ENCODE measurements at places on chromosomes 4 and X. TPM values are rescaled to one million over a fixed set of nuclear protein-coding genes. Genes with fewer than 3 reads are reported as not detected.

Gene PLAC1
- 2.5 TPM for total RNA-seq

DNA sequence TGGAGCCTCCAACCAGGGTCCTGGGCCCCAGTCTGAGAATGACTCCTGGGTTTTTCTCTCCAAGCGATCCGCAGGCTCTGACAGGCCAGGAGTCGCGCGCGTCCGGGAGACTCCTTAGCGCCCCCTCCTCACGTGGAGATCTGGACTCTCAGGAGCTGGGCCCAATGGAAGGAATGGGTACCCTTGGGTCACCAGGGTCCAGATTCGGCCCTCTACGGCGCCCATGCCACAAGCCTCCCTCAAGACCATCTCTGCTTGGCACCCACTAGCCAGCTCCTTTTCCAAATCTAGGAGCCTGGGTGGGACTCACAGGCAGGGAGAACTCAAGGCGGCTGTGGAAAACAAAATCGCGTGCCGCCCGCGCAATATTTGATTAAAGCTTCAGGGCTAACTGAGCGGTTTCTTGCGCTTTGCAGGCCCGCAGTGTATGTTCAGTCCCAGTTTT is 7.1 kb downstream of the HAND2 start:
- no peak for DNase-seq

DNA sequence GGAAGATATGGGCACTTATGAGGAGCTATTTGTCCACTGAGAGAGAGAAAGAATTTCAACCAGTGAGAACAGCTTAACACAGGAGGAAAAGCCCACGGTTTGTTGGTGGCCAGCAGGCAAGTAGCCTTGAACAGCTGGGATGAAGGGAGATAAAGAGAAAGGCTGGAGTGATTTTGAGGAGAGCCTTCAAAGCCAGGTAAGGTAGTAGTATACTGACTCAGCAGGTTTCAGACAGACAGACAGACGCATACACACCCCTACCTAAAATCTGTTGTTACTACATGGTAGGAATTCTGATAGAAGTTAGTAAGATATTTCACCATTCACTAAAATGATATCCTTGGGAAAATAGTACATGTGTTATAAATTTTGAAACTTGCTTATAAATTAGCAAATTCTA is 60.5 kb downstream of the SEC24D start:
- no peak for DNase-seq

GRCh38 chrX:134529481-134529880 is 69.5 kb downstream of the HPRT1 start:
- no peak for DNase-seq

DNA sequence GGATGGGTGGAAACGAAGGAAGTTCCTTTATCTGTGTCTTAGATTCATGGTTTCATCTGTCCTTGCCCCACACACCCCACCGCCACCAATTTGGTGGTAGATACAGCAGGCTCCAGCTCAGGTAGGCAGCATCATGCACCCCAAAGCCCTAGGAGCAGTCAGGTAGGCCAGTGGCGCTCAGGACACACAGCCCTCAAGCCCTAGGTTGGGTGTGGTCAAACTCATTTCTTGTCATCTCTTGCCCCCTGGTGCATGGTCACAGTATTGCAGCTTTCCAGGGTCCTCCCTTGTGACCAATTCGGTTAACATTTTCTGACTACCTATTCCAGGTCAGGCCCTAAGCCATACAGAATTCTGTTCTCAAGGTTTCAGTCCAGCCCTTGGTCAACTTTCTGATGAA is 14.5 kb upstream of the PRRG3 start:
- DNase-seq: no peak

DNA sequence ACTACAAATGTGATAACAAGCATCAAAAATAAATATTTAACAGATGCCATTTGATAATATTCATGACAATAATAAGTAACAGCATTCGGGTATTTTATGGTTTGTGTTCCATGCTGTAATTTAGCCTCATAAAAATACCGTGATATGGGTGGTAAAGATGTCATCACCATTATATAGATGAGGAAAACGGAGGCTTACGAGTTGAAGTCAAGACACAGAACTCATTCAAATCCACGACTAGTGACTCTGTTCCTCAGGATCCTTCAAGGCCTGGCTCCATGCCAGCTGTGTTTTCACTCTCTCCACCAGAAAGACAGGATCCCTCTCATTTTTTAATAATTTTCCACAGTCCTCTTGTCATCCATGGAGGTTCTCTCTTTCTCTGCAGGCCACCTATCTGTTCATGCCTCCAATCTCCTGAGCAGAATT is 94.5 kb downstream of the APBB2 start:
- DNase-seq: no peak

DNA sequence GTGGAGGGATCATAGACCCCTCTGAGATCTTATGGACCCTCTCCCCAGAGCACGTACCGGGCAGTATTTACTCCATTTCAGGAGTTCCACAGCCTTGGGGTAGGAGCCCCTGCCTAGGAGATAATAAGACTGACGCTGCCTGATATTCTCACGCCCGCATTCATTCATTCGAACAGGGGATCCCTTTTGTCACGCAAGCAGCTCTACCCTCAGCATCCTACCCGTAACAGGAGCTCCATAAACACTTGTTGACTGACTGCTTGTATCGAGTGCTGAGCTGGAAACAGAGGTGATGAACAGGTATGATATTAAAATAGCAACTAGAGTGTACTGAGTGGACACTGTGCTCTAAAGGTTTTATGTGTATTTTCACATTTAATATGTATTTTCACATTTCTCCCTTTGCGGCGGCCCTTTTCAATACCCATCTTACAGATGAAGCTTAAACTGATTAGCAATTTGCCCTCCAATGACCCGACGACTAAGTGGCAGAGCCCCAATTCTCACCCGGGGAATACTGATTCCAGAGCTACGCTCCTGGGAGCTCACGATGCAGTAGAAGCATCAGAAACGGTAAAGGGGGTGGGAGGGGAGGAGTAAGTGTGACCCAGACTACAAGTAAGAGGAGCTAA is 888 bp downstream of the RAB28 start:
- no peak for DNase-seq

- DNase-seq: no peak
Observed at GRCh38 chrX:140274811-140275525, 229.9 kb downstream of the SOX3 start.

Gene IQSEC2
- total RNA-seq: 11.3 TPM

GRCh38 chr4:81237791-81238190 is 22.8 kb upstream of the PRKG2 start:
- DNase-seq: no peak

- peak; percentile 76 for DNase-seq
Observed at GRCh38 chr4:186067757-186068385, 1.1 kb upstream of the TLR3 start.

Data from muscle of leg (tissue), 16 donors.